ENCODE measurements at places on chromosomes 5 and 9.

GRCh38 chr9:92618633-92619225, 51.2 kb downstream of the IPPK start:
- DNase-seq: no peak

DNA sequence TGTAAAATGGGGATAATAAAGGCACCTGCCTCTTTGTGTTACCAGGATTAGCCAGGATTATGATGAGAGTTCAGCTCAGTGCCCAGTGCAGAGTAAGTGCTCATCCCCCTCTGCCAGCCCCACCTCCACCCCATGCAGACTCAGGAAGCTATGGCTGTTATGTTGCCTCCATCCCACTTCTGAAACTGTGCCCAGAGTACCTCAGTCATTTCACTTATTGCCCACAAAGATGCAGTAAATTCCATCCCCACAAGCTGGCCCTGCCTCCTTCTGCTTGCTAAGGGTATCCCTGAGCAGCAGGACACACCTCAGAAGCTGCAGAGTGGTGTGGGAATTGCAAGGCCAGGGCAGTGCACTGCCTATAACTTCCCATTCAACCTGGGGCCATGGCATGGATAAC, 415.1 kb downstream of the SPOCK1 start:
- no peak for DNase-seq

DNA sequence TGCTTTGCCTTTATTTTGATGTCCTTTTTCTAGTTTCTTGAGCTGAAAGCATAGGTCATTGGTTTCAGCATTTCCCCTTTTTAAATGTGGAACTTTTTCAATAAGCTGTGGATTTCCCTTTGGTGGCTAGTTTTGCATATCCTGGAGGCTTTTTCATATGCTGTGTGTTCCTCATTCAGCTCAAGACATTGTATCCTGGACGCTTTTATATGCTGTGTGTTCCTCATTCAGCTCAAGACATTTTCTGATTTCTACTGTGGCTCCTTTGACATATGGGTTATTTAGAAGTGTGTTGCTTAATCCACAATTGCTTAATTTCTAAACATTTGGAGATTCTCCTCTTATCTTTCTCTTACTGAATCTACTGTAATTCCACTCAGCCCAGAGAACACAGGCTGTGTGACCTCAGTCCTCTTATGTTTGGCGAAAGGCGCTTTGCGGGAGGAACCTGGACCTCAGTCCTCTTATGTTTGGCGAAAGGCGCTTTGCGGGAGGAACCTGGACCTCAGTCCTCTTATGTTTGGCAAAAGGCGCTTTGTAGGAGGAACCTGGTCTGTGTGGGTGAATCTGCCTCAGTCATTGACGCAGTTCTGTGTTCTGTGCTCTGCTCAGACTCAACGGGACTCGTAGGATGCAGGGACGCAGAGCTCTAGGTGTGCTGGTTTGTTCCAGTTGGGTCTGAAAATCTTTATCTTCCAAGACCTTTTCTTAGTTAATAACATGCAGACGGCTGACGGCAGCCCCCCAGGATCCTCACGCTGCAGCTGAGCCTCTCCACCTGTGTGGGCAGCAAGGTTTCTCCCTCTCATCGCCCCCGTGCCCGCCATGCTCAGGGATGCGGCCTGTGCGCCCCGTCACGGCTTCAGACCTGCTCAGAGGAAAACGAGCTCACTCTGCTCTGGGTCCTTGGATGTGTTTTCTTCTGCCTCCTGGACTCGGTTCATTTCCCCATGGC, 6.0 kb upstream of the SLC9A3 start:
- no peak for DNase-seq

- no peak for DNase-seq
Measured at GRCh38 chr5:62645223-62645622, 66.6 kb downstream of the LRRC70 start.

GRCh38 chr5:17160756-17161040, 56.7 kb upstream of the BASP1 start:
- no peak for DNase-seq

GRCh38 chr9:129726322-129727160, 26.3 kb downstream of the PTGES start:
- DNase-seq: peak; percentile 79

DNA sequence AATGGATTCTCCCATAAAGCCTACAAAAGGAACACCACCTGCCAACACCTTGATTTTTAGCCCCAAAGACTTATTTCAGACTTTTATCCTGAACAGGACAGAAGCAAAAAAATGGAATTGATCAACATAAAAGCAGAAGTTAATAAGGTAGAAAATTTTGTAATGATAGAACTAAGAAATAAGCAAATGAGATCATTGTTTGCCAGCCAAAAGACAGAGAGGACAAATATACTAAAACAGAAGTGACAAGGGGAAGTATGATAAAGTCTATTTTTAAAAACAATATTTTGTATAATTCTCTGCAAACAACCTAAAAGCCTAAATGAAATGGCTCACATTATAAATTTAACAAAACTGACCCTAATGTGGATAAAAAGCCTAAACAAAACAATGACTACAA, 110.5 kb upstream of the PRSS3 start:
- no peak for DNase-seq

GRCh38 chr9:114085387-114085789, 7.3 kb upstream of the AMBP start:
- no peak for DNase-seq

DNA sequence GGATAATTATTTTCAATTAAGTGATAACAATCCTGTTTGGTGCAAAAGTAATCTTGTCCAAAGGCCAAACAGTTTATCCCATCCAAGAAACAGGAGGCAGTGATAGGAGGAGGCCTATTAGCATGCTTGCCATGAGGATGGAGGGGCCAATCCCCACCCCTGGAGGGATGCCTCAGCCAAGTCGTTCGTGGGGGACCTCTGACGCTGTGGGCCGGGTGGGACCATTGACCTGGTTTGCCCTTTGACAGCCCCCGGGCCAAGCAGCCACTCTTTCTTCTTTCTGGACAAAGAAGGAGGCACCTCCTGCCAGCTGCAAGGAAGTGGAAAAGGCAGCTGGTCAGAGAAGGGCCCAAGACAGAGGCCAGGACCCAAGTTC, 39.5 kb upstream of the GRHPR start:
- DNase-seq: no peak

DNA sequence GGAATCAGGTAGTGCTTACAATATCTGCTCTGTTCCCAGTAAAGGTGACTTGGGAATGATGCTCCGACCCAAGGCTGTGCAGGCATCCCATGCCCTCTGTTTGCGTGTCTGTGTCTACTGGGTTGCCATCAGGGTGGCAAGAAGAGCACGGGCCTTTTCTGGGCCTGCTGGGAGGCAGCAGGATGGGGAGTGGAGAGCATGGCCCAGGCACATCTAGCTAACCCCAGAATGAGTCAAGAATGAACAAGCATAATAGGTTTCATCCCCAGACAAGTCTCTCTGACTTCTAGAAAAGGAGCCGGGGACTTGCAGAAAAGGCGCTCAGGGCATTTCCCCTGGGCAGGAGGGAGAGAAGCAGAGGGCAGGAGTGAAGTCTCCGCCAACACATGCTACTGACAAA, 260.4 kb downstream of the IRX1 start:
- DNase-seq: no peak

- DNase-seq: peak; percentile 28
Measured at GRCh38 chr5:110757118-110757729, 18.4 kb downstream of the SLC25A46 start.

DNA sequence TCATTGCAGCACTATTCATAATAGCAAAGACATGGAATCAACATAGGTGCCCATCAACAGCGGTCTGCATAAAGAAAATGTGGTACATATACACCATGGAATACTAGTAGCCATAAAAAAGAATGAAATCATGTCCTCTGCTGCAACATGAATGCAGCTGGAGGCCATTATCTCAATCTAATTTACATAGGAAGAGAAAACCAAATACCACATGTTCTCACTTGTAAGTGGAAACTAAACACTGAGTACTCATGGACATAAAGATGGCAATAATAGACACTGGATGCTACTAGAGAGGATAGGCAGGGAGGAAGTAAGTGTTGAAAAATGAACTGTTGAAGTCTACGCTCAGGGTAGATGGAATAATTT, 203.9 kb upstream of the CDH9 start:
- no peak for DNase-seq

GRCh38 chr5:54186912-54187445, 123.4 kb downstream of the ARL15 start:
- DNase-seq: no peak

GRCh38 chr5:2172471-2172870, 289.7 kb upstream of the IRX4 start:
- no peak for DNase-seq

GRCh38 chr9:113602126-113603047, 138.9 kb downstream of the RGS3 start:
- DNase-seq: no peak

DNA sequence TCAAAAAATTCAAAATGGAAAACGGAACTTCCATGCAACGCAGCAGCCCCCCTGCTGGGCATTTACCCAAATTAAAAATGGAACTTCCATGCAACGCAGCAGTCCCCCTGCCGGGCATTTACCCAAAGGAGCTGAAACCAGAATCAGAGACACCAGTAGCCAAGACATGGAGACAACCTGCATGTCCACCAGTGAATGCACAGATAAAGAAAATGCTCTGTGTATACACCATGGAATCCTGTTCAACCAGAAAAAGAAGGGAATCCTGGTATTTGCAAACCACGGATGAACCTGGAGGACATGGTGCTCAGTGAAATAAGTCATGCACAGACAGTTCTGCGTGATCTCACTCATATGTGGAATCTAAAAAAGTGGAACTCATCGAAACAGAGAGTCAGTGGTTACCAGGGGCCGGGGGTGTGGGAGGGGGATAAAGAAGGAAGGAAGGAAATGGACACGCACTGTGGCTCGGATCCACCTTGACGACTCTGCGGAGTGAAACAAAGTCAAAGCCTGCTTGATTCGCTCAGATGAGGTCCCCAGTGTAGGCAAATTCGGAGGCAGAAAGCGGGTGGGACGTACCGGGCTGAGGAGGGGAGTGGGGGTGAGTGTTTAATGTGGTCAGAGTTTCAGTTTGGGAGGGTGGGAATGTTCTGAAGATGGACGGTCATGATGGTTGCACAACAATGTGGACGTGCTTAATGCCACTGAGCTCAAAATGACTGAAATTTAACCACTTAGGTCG, 40.2 kb upstream of the EXOC3 start:
- DNase-seq: no peak

- DNase-seq: no peak
Measured at GRCh38 chr5:134430001-134430569, 18.4 kb upstream of the CDKN2AIPNL start.
